ENCODE measurements at places on chromosomes 7 and 10.

DNA sequence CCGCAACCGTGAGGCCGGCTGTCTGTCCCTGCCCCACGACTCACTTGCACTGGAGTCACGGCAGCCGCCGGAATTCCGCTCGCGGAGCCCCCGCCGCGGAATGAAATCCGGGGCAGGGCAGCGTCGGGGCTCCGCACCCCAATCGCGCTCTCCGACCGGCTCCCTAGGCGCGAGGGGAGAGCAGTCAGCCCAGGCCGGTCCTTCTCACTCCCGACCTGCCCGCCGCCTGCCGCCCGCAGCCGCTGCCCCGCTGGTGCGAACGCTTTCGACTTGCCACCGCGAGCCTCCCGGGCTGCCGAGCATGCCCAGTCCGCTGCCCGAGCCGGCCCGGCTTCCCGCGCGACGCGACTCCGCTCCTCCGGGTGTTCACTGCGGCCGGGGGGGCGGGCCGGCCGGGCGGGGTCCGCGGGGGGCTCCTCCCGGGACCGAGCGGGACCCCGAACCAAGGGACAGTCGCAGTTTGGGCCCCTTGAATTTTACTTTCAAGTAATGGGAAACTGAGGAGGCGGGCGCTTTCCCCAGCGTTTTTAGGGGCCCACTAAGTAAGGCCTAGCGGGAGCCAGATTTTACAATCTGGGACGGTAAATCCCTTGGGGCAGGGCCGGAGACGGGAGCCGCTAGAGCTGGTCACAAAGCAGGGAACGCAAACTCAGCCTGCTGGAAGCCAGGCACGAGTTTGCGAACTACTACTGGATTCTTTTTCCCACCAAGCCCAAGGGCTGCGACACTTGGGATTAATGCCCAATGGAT is at the start of gene SGMS1:
SGMS1 (minus strand) TSS at position 294 of the 750 bp plus-strand sequence. CDS start 279,842 bp downstream, outside the sequence.
- peak; percentile 64 for DNase-seq

DNA sequence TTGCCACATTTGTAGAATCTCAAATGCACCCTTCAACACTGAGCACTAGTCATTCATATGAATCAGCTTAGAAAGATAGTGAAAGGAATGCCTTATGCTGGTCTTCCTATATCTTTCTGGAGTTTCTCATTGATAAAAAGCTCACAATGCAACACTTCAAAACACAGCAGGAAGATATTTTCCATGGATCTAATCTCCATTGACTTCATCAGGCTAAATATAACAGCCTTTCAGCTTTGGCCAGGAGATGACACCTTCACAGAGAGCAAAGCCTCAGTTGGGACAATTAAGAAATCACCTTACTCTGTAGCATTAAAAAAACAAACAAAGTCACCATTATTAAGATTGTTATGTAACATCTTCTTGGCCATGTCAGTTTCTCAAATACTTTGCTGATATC is 6.7 kb downstream of the NRP1 start:
- no peak for DNase-seq

GRCh38 chr10:51638211-51638610 is 61.2 kb downstream of the CSTF2T start:
- no peak for DNase-seq

DNA sequence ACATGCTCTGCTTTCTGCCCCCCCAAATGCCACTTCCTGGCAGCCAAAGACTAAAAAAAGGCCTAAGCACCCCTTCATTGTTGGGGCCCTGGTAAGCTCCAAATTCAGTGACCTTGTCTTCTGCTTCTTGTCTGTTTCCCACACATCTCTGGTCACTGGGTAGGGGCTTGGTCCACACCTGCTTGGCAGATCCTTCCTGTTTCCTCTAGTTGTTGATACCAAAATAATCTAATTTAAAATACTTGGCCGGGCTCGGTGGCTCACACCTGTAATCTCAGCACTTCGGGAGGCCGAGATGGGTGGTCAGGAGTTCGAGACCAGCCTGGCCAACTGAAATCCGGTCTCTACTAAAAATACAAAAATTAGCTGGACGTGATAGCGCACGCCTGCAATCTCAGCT is 130.6 kb downstream of the CAMK1D start:
- no peak for DNase-seq

DNA sequence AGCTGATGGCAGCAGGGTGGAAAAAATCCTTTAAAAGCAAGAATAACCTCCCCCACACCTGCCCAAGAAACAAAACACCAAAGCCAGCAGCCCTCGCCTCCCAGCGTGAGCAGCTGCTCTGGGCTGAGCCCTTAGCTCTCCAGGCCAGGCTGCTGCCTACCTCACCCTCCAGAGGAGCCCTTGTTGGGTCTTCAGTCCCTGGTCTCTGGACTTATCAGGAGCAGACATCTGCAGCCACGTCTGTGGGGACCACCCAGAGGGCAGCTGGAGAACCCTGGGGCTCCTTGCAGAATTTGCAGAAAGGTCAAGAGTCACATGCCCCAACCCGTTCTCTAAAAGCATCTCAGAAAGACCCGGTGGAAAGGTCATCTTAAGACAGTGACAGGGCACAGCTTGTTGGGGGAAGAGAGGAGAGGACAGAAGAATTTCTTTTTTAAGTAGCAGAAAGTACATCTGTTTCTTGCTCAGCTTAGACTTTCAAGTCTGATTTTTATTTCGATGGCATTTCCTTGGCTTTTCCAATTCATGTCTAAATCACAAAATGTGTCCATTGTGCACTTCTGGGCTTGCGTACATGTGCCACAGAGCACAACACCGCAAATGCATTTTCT is 425.7 kb upstream of the NFE2L3 start:
- DNase-seq = no peak

GRCh38 chr10:101011517-101012423 is 12.2 kb downstream of the LZTS2 start:
- DNase-seq = no peak

DNA sequence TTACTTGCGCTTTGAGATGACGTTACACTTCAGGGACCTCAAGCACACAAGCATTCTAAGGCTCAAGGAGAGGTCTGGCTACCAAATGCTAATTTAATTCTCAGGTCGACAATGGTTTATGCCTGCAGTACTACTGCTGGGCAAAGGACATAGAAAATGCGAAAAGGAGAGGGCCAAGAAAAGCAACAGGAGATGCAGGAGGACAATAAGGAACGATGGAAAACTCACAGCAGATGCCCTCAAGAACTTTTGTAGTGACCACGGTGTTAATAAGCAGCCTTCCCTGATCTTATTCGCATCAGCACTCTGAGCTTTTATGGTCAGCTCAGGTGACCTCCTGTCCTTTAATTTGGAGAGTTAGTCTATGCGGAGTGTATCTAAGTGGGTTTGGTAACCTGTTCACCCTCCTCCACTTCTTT is 146.3 kb downstream of the GPR85 start:
- DNase-seq = no peak

DNA sequence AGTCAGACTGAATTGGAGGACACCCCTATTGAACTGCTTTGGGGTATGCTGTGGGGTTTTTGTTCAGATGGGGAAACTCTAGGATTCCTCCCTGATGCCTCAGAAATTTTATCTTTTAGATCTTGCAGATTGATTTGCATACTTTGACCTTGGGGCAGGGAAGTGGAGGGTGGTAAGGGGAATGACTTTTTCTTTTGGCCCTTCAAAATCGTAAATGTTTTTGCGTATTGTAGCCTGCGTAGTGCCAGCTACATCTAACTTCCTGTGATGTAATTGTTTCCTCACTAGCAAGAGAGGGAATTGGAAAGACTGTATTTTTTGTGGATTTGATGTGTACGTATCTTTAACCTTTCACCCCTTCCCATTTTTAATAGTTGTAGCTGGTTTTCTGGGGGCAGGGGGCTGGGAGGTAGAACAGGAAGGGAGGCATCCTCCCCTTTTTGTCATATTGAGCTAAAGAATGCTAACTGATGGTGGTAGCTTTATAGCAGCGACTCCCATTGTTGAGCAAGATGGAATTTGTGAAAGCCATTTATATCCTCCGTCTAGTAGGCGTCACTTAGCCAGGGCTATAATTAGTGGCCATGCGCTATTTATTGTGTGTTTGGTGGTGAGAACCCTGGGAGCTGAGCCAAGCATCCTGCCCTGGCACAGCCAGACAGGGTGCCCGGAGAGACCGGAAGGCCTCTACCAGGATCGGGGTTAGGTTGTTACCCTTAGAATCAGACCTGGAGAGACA is 11.3 kb downstream of the DUSP5 start:
- DNase-seq = no peak

DNA sequence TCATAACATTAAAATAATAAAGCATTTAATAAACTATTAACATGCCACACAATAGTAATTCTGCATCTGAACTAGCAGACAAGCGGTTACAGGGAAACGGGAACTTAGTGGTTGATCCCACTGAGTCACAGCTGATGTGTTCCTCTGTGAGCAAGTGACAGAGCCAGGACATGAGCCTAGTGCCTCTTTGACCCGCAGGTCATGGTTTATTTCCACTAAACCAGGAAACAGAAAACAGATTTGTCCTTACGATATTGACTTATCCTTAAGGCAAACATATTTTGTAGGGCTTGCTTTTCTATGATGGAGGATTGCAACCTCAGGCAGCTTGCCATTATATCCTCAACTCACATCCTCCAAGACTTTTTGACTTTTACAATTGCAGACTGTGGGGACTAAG is 987.3 kb downstream of the CCSER2 start:
- no peak for DNase-seq

DNA sequence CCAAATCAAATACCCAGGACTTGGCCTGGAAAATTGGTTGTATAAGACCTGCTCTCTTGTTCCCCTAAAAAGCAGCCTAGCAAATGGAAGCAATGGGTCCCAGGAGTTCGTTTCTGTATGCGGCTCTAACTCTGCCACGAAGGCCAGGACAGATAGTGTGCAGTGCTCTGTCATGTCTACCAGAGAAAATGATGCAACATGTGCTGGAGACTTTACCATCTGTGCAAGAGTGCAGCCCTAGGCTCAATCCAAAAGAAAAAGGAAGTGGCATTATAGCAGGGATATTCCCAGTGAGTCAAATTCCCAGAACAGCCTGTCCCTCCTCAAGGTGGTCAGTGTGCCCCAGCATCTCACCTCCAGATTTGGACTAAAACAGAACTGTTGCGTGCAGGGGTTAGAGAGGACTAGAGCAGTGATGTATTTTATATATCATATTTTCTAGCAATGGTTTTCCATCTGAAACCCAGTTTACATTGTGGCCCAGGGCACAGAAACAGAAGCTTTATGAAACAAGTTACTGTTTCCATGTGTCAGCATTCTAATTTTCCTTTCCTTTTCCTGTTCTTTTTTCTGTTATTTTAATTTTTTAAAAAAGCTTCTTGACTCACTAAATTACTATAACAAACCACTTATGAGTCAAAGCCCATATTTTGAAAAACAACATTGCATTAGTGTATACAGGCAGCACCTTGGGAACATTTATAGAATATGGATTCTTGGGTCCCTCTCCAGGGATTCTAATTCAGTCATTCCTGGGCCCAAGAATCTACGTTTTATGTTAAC is 311.2 kb downstream of the RNLS start:
- no peak for DNase-seq

DNA sequence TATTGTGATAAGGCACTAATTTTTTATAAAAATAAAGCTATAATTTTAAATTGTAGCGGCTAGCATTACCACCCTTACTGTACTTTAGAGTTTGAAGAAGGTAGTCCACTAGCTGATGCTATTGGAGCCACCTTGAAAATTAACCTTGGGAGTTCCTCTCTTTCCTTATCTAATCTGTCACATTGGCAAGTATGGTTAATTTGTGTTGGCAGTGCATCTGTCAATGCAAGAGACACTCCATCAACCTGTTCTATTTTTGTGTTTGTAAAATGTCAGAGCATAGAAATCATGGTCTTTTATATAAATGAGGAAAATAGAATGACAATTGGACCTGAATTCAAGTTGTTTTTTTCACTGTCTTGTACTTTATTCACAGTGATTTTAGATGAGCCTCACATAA is 20.5 kb downstream of the GLCCI1 start:
- no peak for DNase-seq

- no peak for DNase-seq
These were observed 32.3 kb downstream of the PITRM1 start for GRCh38 chr10:3140280-3140679.

DNA sequence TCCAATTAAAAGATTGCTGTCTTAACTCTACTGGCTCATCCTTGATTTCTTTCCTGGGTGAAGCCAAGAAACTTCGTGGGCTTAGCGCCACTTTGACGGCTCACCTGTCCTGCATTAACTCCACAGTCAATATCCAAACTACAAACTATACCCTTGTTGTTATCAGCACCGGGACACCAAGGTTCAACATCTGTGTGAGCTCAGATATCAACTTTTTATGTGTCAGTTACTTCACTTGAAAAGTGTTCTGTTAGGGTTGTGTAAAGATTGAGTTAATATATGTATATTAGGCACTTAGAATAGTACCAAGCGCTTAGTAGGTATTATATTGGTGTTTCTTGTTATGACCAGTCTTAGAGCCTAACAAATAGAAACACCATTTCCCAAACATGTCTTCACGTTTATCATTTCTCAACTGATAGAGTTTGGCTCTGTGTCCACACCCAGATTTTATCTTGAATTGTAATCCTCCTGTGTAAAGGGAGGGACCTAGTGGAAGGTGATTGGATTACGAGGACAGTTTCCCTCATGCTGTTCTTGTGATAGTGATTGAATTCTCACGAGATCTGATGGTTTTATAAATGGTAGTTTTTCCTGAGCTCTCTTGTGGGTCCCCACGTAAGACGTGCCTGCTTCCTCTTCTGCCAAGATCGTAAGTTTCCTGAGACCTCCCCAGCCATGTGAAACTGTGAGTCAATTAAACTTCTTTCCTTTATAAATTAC is 19.0 kb upstream of the ST8SIA6 start:
- DNase-seq = no peak

DNA sequence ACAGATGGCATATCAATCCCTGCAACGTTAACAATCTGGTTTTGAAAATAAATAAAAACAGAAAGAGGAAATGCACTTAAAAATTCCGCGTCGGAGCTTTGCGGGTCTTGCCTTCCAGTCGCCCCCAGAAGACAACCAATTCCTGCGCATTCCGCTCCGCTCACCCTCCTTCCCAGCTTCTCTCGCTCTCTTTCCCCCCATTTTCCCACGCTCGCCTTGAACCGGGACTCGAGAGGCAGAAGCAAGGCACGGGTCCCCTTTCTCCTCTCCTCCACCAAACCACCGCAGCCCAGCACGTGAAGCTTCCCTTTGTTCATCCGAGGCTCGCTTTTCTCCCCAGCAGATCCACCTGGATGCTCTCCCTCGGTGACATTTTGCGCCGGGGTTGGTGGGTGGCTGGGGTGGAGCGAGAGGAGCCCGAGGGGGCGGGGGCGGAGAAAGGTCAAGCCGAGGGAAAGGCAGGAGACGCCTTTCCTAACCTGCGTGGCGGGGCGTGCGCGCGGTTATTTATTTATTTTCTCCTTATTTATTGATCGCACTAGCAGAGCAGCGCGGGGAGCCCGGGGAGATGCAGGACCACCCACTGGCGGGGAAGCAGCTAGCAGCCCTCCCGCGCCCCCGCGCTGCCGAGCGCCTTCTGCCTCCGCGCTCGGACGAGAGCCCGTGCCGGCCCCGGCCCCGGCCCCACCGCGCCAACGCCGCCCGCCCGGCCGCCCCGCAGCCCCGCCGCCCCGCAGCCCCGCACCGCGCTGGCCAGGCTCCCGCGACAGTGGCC is at the start of gene KCND2:
KCND2 (plus strand) TSS at position 475 of the 775 bp plus-strand sequence.
- no peak for DNase-seq

GRCh38 chr10:61882621-61883370 is 18.7 kb upstream of the ARID5B start:
- no peak for DNase-seq

GRCh38 chr7:67771846-67772605 is 775.4 kb downstream of the TYW1 start:
- no peak for DNase-seq

- DNase-seq = no peak
These were observed 44.2 kb upstream of the GGCT start for GRCh38 chr7:30548845-30549244.

GRCh38 chr10:12067336-12067735 is 1.4 kb upstream of the DHTKD1 start:
- no peak for DNase-seq

- DNase-seq = no peak
These were observed 258.1 kb upstream of the IGFBP3 start for GRCh38 chr7:46179061-46179610.

All from activated CD4-positive, alpha-beta T cell treated with anti-CD3 and anti-CD28 coated beads for 1 hour (primary cell).